ENCODE measurements at places on chromosomes 5 and 9. TPM values are rescaled to one million over a fixed set of nuclear protein-coding genes. Genes with fewer than 3 reads are reported as not detected.

The CBY3 gene
- not detected for polyA plus RNA-seq

The LIX1 gene
- 5.0 TPM for polyA plus RNA-seq

The EIF4EBP3 gene
- 7.7 TPM for polyA plus RNA-seq

The DDX31 gene
- 2.9 TPM for polyA plus RNA-seq

The ECM2 gene
- 9.1 TPM for polyA plus RNA-seq

The NIPAL4 gene
- polyA plus RNA-seq, result not detected

The BHMT2 gene
- not detected for polyA plus RNA-seq

The SPATA31A3 gene
- polyA plus RNA-seq, result not detected

The KIF4B gene
- 0.85 TPM for polyA plus RNA-seq
